ENCODE measurements at places on chromosomes 4 and X.

- DNase-seq, result no peak
Measured at GRCh38 chr4:108651014-108651791, 804 bp downstream of the OSTC start.

GRCh38 chr4:153045111-153045982 is 109.2 kb downstream of the FHDC1 start:
- DNase-seq, result no peak

GRCh38 chr4:98387345-98388026 is 126.3 kb downstream of the RAP1GDS1 start:
- DNase-seq, result no peak

- DNase-seq, result no peak
Measured at GRCh38 chr4:86122404-86122803, 237.4 kb downstream of the MAPK10 start.

DNA sequence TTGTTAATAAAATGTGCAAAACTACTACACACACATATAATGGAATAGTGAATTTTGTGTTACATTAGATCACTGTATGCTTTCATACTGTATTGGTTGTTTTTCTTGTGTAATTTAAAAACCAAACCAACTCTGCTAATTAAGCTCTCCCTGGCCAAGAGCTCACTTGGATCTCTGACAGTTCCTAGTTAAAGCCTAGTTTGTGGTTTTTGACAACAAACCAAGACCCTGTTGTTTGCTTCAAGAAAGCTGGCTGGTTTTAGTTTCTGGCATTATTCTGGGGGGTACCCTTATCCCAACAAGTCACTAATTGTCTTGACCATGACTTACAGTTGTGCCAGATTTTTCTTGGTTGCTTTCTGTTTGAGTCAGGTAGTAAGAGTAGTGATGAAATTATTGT is 121.4 kb upstream of the CXorf66 start:
- DNase-seq, result no peak

DNA sequence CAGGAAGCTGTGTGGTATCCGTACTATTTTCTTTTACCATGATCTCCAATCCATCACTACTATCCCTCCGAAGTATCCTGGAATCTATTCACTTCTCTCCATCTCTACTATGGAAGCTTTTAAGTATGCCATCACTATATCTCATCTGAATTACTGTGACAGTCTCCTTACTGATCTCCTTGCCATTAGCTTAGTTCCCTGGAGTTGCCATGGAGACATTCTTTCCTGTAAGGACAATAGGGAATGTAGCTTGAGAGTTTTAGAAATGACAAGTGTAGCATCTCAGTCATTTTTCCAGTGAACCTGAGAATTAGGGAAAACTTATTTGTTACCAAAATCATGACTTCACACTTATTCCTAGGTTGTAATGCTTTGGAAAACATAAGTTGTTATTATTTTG is 86.3 kb downstream of the HPGD start:
- no peak for DNase-seq

GRCh38 chrX:71475785-71476540 is 56.9 kb upstream of the OGT start:
- no peak for DNase-seq

DNA sequence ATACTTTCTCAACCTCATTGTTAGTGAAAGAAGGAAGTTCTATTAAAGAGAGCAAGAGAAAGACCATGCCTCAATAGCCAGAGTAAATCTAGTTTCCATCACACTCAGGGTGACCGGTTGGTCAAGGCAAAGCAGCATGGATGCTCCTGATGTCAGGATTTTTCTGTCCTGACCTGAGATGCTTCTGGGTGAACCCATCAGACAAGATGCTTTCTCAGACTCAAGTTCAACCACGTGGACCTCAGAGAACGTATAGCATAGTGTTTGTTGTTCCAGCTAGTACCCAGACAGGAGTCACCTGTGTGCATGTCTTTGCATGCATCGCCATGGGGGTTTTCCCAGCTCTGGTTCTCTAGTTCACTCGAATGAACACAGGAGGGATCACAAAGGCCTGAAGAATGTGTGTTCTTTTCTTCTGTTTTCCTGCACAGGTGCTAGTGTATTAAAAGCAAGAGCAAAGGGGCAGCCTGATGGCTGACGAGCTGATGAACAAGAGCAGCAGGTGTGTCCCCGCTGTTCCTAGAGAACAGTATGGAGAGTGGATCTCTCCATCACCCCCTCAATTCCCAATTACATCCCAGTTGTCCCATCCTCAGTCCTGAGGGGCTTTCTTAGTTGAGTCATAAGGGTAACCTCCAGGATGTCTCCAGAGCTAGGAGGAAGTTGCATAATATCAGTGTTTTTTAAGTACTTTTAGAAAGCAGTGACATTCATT is 110.5 kb upstream of the ENPP6 start:
- DNase-seq, result no peak

DNA sequence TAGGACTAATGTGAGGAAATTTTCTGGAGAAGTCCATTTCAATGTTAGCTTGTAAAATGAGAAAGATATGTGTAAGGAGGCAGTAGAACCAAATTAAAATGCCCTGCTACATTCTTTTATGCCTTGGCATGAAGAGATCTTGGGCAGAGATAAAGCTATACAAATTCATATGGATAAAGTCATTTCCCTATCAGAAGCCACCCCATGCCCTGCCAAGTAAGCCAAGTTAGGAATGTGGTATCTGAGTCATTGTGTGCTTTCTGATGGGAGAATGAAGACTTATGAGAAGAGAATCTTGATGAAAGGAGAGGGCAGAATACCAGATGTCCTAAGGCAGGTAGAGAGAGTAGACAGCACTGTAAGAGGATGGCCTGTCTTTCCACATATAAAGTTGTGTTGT is 83.7 kb downstream of the TEX13A start:
- no peak for DNase-seq

DNA sequence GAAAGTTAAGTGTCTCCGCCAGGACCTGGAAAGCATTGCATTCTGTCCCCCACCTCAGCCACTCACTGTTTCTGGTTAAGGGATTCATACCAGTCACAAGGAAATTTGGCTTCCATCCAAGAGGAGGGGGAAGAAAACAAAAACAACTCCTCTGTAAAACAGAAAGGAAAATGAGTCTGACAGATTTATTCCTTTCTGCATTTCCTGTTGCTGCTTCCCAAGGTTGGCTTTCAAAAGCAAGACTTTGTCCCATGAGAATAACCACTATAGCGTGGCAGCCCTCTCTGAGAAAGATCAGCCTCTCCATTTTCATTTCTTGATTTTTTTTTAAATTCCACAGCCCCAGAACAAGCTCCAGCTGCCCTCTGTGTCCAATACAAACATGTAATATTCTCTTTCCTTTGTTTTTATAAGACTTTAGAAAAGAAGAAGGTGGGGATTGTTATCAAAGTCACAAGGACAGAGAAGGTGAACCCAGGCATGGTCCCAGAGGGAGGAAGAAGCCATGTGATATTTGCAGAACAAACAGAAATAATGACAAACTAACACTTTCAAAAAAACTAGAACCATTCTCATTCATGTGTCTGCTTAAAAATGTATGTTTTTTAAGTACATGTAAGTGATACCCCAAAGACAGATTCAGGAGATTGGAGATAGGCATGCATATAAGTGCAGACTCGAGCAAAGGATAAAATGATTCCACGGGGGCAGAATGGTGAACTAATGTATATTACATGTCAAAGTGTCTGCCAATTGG is 90.7 kb upstream of the DCLK2 start:
- DNase-seq, result no peak

DNA sequence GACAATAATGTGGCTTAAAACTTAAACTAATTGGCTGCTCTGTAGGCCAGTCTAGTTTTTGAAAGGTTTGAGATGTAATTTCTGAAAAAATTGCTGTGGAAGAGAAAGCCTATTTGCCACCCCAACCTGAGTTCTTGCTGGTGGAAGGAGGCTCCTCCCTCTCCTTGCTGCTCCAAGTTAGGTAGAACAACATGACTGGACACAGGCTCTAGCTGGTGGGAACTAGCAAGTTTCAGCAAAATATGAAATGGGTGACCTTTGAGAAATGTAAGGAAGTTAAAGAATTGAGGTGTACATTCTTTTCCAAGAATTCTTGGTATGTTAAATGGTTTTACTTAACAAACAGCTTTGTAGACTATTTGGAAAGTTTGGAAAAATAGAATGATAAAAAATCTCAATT is 8.0 kb downstream of the RPL34 start:
- DNase-seq, result no peak

DNA sequence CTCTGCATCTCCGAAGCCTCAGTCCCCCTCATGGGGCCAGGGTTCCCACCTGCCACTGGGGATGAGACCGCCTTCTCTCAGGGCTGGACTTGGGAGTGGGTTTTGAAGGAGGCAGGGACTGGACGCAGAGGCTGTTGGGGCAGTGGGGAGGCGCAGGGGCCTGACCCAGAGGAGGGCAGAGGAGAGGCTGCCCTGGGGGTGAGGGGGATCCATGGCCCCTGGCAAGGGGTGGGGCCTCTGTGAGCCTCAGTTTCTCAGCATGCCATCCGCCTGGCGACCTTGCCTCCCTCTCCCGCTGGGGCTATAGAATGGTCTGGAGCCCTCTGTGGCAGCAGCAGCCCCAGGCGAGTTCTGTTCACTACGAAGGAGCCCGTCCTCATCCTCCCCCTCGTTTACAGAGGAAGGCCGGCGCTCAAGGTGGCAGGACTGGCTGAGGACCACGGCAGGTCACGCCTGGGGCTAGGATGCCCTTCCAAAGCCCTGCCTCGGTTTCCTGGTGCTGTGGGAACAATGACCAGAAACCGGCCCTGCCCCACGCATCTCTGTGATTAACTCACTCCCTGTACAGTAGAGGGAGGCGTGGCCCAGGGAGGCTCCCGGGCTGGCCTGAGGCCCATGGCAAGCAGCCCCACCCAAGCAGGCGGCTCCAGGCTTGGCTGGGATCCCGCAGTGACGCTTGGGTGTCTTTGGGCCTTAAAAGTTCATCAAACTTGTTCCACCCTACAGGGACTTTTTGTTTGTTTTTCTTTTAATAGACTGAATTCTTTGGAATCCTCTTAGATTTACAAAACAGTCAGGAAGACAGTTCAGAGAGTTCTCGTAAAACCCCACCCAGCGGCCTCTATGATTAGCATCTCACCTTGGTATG is 16.0 kb upstream of the SH3TC1 start:
- no peak for DNase-seq

DNA sequence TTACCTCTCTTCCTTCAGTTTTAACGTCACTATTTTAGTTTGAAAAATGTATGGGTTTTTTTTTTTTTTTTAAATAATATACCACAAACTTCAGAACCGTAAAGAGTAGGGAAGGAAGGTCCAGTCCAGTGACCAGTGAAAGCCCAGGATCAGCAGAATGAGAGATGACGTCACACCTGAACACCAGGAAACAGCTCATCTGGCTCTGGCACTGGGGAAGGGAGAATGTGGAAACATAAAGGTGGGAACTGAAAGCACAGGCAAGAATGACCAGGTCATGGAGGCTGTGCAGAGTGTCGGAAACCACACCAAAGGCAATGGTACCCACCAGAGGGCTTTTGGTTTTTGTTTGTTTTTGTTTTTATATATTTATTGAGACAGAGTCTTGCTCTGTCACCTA is 141.2 kb downstream of the DHX15 start:
- DNase-seq, result no peak

DNA sequence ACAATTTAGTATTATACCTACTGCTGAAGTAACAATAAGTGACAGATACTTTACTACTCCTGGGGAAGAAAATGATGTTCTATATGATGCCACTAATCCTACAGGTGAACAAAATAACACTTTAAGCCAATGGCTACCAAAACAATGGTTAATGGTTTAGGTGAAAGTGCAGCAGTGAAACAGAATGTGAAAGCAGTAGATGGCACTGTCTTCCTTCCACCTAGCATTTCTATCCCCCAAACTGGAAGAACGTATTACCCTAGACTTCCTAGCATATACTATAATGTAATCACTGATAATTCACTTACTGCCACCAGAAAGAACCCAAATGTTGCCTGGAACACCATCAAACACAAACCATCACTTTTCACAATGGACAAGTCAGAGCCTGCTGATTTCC is 18.9 kb upstream of the CABS1 start:
- no peak for DNase-seq

- DNase-seq, result no peak
Measured at GRCh38 chr4:4268776-4269175, 20.8 kb upstream of the TMEM128 start.

GRCh38 chr4:33482773-33483172 is 2761.5 kb downstream of the ARAP2 start:
- no peak for DNase-seq

- DNase-seq, result no peak
Measured at GRCh38 chr4:87950493-87950892, 25.0 kb upstream of the SPP1 start.

DNA sequence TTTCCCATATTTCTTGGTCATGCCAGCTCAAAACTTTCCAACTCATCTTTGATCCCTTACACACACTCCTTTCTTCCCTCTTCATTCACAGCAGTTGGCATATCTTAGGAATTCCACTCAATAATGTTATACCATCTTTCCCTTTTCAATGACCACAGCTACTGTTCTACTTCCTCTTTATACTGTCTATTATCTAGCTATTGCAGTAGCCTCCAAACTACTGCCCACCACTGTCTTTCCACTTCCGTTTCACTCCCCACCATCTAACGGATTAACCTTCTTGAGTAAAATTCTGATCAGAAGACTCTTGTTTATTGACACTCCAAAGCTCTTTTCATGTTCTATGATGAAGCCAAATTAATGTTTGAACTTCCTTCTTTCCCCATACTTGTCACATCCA is 55.8 kb downstream of the ADAMTS3 start:
- DNase-seq, result no peak

- DNase-seq, result no peak
Measured at GRCh38 chr4:151922811-151923210, 162.0 kb upstream of the GATB start.

DNA sequence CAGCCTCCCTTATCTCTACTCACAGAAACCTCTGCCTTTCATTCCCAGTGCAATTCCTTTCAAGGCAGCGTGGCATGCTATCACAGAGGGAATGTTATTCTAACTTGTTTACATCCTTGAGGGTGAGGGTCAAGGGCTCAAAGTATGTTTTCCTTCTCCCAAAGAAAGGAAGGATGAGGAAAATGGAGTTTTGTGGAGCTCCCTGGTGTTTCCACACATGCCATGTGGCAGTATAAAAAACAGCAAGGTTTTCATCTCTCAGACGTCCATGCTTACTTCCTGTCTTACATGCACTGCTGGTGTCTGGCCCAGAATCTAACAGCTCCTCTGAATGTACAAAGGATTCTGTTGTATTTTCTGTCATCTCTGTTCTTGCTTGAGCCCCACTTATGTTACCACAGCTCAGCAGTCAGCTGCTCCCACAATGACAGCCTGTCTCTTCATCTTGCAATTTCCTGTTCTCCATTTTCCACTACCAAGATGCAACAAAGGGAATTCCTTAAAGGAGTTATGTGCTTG is 128.0 kb downstream of the SNCA start:
- no peak for DNase-seq

DNA sequence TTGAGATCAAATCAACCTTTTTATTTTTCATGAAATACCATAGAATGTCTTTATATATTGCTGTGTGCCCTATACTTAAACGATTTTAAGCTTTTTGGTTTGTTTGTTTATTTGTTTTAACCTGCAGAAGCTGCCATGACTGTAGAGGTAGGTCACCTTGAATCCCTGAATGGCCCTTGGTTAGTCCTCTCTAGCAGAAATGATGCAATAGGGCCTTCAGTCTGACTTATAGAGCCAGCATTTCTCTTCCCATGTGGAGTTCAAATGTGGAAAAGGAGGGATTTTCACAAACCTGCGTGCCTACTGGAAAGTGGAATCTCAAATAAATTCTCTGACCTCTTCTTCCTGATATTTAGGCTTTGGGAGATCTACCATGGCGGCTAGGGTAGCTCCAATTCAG is 327.9 kb downstream of the MAPK10 start:
- no peak for DNase-seq

Data from WERI-Rb-1 (cell line).